ENCODE measurements at places on chromosomes 5 and 9. TPM values are rescaled to one million over a fixed set of nuclear protein-coding genes. Genes with fewer than 3 reads are reported as not detected.
A peak's percentile ranks its signal among the peaks of the same experiment; 100 is the strongest.

- DNase-seq: no peak
These were observed 28.2 kb downstream of the CNOT6 start for GRCh38 chr5:180522330-180522729.

DNA sequence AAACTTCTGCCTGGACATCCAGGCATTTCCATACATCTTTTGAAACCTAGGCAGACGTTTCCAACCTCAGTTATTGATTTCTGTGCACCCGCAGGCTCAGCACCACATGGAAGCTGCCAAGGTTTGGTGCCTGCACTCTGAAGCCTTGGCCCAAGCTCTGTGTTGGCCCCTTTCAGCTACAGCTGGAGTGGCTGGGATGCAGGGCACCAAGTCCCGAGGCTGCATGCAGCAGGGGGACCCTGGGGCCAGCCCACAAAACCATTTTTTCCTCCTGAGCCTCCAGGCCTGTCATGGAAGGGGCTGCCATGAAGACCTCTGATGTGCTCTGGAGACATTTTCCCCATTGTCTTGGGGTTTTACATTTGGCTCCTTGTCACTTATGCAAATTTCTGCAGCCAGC, 49.9 kb downstream of the NFX1 start:
- no peak for DNase-seq

DNA sequence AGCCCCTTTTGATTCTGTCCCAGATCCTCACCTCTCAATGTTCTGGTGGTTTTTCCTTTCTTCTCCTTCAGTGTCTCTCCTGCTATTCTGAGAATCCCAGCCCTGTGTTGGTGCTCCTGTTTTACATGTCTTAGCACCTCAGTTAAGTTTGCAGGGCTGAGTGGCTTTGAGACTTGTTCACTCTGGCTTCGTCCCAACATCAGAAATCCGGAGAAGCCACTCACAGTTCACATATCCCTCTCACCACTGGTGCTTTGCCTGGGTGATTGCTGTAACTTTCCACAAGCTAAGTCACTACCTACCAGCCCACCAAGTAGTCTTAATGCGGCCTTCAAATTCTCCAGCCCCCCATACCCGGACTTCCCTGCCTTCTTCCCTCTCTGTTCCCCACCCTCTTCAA, 40.2 kb downstream of the CYFIP2 start:
- no peak for DNase-seq

DNA sequence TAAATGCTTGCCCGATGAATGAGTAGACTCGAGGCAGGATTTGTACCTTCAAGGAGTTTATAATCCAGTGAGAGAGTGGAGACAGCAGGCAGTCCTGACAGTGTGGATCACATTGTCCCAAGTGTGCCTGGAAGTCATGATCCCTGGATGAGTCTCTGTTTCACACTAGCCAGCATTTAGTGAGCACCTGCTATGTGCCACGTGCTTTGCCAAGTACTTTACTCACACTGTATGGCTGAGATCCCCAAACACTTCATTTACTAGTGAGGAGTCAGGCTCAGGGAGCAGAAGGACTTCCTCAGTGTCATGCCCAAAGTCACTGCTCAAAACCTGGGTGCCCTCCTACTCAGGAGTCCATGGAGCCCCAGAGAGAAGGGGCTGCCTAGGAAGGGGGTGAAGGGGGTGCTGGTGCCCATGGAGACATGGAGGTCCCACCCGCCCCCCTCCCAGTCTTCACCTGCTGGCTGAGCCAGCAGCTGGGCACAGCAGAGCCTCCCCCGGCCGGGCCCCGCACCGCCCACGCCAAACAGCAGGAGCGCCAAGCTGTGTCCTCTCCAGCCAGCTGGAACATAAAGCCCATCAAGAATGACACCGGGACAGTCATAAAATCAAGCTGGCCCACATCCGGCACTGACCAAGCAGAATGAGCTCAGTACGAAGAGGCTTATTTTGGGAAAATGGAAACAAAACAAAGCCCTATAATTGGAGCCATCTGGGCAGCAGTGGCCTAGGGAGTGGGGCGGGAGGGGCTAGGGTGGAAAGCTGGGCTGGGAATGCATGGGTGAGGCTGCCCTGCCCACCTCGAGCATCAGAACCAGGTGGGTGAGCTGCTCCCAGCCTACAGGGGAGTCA, 10.6 kb downstream of the LAMC3 start:
- DNase-seq: peak; percentile 84

- no peak for DNase-seq
These were observed 216.0 kb downstream of the KDM4C start for GRCh38 chr9:6973762-6974161.

GRCh38 chr5:160133071-160133917, 14.0 kb upstream of the PWWP2A start:
- DNase-seq: peak; percentile 35

- no peak for DNase-seq
These were observed 156.5 kb downstream of the MED27 start for GRCh38 chr9:131923132-131923671.

DNA sequence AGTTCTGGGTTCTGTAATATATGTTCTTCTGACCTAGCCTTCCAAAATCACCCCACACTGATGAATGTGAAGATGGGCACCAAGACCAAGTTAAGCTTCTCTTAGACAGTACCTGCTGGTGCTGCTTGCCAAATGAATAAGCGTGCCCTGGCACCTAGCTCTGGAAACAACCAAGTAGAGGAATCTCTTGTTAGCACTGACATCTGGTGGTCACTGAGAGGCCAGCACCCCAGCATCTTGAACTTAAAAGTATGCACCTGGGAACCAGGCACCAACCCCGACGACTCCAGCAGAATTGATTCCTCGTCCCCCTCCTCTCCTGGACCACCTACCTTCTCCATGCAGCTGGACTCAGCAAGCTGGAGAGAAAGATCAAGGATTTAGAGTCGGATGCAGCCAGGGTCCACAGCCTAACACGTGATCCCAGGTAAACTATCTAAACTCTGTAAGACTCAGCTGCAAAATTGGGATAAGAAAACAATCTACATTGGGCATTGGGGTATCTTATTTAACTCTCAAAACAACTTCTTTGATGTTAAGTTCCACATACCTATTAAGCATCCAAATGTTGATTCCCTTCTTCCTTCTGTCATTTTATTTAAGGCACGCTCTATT, 89.8 kb downstream of the SLC1A3 start:
- no peak for DNase-seq

DNA sequence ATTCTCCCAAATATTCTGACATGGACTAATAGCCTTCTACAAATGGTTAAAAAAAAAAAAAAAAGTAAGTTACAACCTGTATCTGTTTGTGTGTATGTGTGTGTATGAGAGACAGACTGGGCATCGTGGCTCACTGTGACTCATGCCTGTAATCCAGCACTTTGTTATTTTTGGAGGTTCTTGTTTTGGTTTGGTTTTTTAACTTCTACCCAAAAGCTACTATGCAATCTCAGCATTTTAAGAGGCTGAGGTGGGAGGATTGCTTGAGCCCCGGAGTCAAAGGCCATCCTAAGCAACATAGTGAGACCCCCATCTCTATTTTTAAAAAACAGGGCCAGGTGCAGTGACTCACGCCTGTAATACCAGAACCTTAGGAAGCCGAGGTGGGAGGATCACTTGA, 17.6 kb upstream of the HAVCR1 start:
- no peak for DNase-seq

The TMEM174 gene
- 27.8 TPM for polyA plus RNA-seq

The UBE2QL1 gene
- 1.1 TPM for polyA plus RNA-seq

The ZNF883 gene
- 8.1 TPM for polyA plus RNA-seq

The PPP2R2B gene
- 18.2 TPM for polyA plus RNA-seq

The SOWAHA gene
- polyA plus RNA-seq: 5.1 TPM

Measured in right renal pelvis (tissue), 4 donors.